Stimulated activated CD4-positive, alpha-beta T cell treated with anti-CD3 and anti-CD28 coated beads, Interleukin-1b, Interleukin-23, amount 100 ng/mL, for 1 hour (primary cell): ENCODE measurements at places on chromosomes 12 and 14.
A peak's percentile ranks its signal among the peaks of the same experiment; 100 is the strongest.

- no peak for DNase-seq
These were observed 151.9 kb downstream of the SSPN start for GRCh38 chr12:26347300-26347699.

DNA sequence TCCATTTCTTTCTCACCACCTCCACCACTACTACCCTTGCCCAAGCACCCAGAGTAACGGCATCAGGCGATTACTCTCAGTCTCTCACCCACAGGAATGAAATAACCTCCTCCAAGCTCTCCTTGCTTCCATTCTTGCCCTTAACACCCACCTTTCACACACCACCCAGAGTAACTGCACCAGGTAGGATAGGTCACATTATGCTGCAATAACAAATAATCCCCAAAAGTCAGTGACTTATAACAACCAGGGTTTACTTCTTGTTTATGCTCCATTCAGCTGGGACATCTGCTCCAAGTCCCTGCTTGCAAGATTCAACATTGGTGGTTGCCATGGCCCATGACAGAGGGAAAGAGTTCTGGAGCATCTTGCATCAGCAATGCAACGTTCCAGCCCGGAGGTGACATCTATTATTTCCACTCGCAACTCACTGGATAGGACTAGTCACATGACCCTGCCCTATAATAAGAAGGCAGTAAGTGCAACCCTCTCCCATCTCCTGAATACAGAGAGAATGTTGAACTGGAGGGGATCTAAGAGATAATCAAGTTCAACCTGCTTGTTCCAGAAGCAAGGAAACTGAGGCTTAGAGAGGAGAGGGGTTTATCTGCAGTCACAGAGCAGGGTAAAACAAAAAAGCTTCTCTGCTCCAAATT lies 41.5 kb upstream of the FICD start:
- DNase-seq, result no peak

- no peak for DNase-seq
These were observed 203.8 kb downstream of the RBM19 start for GRCh38 chr12:113762155-113762881.

DNA sequence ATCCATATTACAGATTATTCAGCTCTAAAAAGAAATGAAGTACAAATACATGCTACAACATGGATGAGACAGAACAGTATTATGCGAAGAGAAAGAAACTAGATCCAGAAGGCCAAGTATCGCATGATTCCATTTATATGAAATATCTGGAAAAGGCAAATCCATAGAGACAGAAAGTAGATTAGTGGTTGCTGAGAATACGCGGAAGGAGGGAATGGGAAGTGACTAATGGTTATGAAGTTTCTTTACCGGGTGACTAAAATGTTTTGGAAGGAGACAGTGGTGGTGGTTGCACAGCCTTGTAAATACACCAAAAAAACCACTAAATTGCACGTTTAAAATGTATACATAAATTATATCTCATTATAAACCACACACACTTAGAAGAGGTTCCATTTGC lies 12.5 kb downstream of the PRDM4 start:
- DNase-seq, result no peak

DNA sequence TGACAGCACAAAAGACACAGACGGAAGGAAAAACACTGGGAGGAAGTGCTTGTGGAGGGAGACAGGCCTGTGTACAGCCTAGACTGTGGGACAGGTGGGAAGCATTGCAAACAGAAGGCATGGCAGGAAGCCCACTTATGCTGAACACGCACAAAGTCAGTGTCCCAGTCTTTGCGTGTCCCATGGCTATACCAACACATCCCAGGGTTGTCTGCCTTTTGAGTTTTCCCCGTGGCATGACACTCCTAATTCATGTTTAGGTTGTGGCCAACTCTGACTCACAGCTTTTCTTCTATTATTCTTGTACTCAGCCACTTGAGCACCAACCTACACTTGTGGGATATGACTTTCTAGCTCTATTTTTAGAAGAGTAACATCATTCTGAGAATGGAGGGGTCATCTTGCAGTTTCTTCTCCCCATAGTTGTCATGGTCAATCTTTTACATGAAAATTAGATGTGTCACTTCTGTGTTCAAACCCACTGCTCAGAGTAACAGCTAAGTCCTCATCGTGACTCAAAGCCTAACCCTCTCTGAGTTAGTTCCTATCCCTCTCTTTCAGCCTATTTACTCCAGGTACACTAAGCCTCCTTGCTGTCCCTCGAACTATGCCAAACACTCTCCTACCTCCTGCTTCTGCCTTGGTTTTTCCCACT lies 27.5 kb upstream of the JPH4 start:
- no peak for DNase-seq

DNA sequence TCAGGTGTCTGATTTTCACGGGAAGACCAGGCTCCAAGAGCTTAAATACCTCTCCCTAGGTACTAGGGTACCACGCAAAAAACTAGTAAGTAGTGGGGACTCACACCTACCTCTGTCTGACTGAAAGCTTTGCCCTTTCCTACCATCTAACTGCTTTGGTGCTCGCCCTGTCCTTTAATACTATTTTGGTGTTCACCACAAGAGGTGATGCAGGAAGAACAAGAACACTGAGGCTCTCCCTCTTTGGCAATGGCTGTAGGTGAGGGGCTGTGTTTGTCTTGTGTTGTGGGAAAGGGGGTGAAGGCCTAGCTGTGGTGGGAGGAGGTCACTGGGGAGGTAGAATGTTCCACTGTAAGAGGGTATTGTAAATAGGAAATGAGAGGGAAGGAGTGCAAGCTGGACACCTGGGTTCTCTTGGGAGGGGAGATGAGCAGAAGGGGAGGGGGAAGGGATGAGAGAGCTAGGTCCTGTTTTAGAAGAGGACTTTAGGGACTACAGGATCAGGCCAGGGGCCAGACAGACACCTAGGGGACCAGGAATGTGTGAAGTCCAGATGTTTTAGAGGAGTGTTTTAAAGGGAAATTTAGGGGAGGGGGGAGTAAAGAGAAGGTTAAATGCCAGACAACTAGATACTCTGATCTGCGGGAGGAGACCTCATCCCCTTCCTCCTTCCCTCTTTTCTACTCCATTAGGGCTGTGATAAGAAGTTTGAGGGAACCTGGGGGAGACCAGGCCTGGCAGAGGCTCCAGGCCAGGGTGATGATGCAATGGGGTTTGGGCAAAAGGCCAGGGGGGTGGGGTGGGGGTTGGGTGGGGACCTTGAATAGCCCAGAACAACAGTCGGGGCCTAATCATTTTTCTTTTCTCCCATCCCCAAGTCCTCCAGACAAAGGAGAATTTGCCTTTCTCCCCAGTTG lies 2.1 kb downstream of the ITGA5 start:
- no peak for DNase-seq

DNA sequence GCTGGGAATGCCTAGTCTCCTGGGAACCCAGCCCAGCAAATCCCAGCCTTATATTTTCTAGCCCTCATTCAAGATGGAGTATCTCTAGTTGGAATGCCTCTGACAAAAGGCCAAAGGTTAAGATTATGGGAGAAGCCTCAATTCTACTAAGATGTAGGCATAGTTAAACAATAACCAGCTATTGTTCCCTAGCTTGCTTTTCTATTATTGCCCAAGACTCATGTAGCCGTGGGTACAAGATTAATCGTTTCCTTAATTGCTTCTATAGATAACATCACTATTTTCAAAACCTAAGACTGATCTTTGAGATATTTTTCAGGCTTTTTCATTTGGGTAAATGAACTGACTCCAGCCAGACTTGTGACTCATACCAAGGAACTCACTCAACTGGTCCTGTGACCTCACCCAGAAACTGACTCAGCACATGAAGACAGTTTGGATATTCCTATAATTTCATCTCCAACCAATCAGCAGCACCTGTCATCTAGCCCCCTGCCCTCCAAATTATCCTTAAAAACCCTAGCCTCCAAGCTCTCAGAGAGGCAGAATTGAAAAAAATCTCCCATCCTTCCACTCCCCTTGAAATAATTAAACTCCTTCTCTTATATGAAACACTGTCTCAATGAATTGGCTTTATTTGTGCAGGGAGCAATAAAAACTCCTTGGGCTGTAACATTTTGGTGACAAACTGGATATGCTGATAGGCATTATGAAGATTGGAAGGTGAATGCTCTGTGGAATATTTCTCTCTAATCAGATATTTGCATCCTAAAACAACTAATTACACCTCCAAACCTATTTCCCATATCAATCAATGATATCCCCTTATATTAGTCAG lies 589.0 kb downstream of the C12orf50 start:
- DNase-seq, result no peak

GRCh38 chr14:79150226-79150625 lies 980.1 kb downstream of the NRXN3 start:
- no peak for DNase-seq

GRCh38 chr12:69888901-69889300 lies 63.9 kb downstream of the MYRFL start:
- DNase-seq, result no peak

GRCh38 chr12:103858953-103859601 lies 18.0 kb upstream of the NT5DC3 start:
- no peak for DNase-seq

DNA sequence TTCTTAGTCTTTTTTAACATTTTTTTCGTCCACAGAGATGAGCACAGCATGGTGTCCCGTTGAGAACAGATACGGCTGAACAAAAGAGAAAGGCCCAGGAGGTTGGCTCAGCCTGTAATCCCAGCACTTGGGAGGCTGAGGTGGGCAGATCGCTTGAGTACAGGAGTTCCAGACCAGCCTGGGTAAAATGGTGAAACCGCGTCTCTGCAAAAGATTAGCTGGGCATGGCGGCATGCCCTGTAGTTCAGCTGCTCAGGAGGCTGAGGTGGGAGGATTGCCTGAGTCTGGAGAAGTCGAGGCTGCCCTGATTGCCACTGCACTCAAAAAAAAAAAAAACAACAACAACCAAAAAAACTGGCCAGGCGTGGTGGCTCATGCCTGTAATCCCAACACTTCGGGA lies 5.9 kb upstream of the EP400 start:
- DNase-seq, result no peak

DNA sequence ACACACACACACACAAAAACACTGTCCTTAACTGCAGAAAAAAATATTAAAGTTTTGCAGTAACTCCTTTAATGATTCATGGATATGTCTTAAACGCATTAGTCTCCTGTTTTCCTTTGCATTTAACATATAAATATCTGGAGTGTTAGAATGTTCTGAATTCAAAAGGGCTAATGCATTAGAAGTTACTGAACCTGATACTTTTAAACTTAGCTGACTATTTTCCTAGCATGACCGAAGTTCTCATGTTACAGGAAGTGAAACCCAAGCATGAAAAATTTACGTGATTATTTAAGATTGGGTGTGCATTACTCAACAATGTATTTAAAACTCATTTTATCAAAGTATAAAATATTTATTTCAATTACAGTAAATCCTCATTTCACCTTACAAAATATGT lies 791.2 kb downstream of the FLRT2 start:
- DNase-seq, result no peak

- DNase-seq, result peak; percentile 16
These were observed 10.9 kb downstream of the C12orf43 start for GRCh38 chr12:121005346-121005815.

DNA sequence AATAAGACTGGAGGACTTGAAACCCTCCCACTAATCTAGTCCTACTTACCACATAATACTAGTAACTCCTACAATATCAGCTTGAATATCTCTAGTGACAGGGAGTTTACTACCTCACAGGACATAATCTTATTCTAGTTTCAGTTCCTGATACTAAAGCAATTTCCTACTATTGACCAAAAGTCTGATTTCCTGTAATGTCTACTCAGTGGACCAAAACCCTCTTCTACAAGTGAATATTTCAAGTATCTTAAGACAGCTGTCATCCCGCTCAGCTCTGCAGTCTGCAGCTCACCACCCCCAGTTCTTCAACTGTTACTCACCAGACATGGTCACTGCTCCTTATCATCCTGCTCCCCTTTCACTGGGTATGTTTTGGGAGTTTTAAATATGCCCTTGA lies 70.8 kb upstream of the TMCC3 start:
- no peak for DNase-seq

GRCh38 chr12:107402041-107403022 lies 283.3 kb upstream of the PWP1 start:
- DNase-seq, result peak; percentile 25

DNA sequence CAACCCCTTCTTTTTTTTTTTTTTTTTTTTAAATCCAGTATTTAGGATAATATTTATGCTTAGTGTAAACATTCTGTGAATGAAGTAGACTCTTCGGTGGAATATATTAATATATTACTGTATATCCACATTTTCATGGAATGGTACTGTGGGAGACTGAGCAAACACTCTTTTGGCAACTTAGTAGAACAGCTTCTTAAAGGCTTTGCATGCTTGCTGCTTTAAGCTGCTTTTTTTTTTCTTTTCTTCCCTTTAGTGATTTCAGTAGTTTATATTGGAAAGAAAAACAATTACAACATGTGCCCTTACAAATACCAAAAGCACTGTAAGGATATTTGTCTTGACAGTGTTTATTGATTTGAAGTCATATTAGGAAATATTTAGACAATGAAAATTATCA lies 78.9 kb downstream of the AEBP2 start:
- DNase-seq, result no peak

DNA sequence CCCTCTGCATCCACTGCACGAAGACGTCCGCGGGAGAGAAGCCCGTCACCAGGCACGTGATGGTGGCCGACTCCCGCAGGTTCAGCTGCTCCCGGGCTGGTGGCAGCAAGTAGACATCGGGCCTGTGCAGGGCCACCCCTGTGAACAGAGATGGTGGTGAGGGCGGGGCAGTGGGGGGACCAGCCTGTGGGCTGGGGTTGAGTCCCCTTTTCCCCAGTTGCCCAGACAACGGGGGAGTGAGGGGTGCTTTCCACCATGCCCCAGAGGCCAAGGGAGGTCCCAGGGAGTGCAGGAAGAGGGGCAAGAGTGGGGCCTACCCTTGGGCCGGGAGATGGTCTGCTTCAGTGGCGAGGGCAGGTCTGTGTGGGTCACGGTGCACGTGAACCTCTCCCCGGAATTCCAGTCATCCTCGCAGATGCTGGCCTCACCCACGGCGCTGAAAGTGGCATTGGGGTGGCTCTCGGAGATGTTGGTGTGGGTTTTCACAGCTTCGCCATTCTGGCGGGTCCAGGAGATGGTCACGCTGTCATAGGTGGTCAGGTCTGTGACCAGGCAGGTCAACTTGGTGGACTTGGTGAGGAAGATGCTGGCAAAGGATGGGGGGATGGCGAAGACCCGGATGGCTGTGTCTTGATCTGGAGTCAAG lies 328.3 kb downstream of the TMEM121 start:
- DNase-seq, result no peak

- no peak for DNase-seq
These were observed 76.4 kb downstream of the GPATCH2L start for GRCh38 chr14:76228138-76228537.

GRCh38 chr12:132450418-132451171 lies 39.4 kb upstream of the FBRSL1 start:
- DNase-seq, result no peak

GRCh38 chr14:50262865-50263264 lies 31.5 kb upstream of the SOS2 start:
- DNase-seq, result no peak

- peak; percentile 24 for DNase-seq
These were observed 13.5 kb downstream of the DHRS7 start for GRCh38 chr14:60151715-60152114.

- DNase-seq, result no peak
These were observed 176.2 kb upstream of the HIF1A start for GRCh38 chr14:61519106-61519505.

GRCh38 chr14:31207287-31207754 lies 272 bp downstream of the HECTD1 start:
- DNase-seq, result no peak
